ENCODE measurements at places on chromosomes 12 and 14.

DNA sequence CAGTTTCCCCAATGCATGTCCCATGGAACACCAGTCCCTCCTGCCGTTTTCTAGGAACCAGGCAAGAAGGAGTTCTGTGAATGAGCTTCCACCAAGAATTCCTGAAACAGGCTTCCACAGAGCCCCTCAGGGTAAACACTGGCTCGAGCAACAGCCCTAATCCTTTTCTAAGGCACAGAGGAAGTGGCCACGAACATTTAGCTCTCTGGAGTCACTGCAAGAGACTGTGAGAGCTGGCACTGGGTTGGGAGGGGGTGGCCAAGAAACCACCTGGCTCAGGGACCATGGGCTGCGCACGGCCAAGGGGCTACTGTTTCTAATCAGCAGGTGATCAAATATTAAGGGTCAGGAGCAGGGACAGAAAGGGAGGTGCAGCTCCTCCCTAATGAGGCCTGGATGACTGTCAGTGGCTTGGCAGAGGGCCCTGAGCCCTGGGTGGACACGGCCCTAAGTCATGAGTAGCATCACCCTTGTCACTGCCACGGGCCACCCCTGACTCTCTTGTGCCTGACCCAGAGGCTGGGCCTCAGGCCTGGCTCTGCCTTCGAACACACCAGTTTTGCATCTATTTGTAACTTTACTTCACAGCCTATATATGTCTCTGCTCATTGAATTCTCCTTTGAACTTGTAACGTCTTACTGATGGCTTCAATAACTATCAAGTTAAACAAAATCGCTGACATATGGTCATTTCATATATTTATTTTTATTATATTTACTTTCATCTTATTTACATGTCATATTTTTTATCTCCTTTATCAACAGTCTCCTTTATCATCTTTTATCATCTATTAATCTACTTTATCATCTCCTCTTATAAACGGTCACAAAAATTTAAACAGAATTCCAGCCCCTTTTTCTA is 154.0 kb downstream of the DICER1 start:
- no peak for DNase-seq

GRCh38 chr12:116346222-116346621 is 68.7 kb upstream of the MED13L start:
- DNase-seq, result no peak

DNA sequence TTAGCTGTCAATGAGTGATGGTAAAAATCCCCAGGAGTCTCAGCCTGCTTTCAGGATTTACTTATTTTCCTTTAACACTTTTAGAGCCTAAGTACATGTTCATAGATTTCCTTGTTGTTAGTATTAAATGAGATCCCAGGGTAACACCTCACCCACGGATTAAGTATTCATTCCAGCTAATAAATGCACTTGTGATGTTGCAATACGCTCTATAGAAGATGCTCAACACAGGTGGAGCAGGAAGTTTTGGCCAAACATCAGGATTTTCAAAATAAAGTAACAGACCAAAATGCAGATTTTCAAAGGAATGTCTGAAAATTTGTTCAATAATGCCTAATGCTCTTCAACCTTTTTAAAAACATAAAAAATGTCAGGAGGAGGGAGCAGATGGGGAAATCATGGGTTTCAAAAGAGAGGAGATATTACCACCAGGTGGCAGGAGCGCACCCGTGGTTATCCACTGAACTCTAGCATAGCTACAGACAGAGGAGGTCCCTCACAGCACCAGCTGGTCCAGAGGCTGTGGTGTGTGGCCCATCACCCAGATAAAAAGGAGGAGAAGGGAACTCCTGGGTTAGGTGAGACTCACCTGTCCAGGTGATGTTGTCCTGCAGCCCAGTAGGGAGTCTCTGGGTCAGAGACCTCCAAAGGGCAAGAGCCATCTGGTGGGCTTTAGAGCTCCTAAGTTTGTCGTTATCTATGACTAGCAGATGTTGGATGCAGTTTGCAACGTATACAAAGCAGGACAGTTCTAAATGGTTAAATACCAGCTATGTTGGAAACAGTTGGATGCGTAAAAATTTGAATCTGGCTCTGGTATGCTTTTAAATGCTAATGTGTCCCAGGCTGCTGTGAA is 1158.4 kb upstream of the TMEM132C start:
- DNase-seq, result peak; percentile 30

DNA sequence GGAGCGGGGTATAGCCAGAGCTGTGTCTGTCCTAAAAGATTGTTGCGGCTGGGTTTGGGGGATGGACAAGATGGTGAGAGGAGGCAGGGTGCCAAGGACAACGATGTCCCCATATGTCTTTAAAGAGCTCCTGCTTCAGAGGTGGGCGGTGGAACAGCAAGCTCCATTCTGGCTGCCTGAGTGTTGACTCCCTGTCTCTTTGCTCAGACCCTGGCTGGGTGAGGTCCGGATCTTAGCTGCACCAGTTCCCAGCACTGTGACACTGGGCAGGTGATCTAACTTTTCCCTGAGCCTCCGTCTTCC is 8.3 kb upstream of the WSCD2 start:
- no peak for DNase-seq

DNA sequence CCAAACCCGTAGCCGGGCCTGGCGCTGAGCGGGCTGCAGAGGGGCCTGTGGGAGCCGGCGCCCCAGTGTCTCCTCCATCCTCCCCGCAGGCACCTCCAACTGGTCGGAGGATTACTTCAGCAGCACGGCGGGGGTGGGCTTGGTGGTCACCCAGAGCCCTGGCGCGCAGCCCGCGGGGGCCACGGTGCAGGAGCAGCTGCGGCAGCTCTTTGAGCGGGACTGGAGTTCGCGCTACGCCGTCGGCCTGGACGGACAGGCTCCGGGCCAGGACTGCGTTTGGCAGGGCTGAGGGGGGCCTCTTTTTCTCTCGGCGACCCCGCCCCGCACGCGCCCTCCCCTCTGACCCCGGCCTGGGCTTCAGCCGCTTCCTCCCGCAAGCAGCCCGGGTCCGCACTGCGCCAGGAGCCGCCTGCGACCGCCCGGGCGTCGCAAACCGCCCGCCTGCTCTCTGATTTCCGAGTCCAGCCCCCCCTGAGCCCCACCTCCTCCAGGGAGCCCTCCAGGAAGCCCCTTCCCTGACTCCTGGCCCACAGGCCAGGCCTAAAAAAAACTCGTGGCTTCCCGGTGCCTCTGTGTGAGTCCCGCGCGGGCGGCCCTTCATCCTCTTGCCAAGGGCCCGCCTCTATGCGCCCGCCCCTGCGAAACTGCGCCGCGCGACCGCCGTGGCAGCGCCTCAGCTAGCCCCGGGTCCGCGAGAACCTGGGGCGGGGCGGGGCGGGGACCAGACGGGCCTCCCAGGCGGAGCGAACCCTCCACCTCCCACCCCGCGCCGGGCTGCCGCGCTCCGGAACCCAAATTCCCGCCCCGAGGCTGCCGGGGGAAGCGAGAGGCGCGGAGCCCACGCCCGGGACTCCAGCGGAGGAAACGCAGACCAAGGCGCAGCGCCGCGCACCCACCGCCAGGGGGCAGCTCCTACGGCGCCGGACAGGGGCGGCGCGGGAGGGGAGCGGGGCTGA is 8.3 kb downstream of the PLD4 start:
- peak; percentile 60 for DNase-seq

GRCh38 chr14:48914921-48915320 is 671.3 kb downstream of the RPS29 start:
- no peak for DNase-seq

DNA sequence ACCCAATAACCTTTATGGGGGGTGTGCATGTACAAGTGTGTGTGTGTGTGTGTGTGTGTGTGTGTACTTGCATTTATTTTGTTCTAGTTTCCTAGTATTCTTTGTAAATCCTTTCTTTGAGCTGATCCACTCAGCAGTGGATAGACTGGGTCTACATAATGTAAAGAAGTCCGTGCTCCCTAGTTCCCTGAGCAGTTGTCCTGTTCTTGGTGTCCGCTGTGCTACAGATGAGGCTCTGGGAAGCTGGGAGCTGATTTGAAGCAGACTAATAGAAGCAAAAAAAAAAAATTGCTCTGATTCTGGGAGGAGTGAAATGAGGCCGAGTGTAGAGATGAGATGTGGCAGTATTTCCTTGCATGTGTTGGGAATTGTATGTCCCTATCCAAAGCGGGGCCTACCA is 150.4 kb upstream of the WSCD2 start:
- DNase-seq, result no peak

- DNase-seq, result no peak
These were observed 37.6 kb upstream of the ARHGAP5 start for GRCh38 chr14:32039401-32040030.

Measured in putamen (tissue), 1 donor.